ENCODE measurements at places on chromosomes 7 and 10. TPM values are rescaled to one million over a fixed set of nuclear protein-coding genes. Genes with fewer than 3 reads are reported as not detected.

The DYDC2 gene
- total RNA-seq: not detected

The CYP2C19 gene
- total RNA-seq: not detected

The MCM10 gene
- not detected for total RNA-seq

The SYT15B gene
- 2.5 TPM for total RNA-seq

The UTF1 gene
- total RNA-seq: not detected

The NPSR1 gene
- not detected for total RNA-seq

The TMEM270 gene
- not detected for total RNA-seq

The C7orf57 gene
- total RNA-seq: not detected

The LRRC72 gene
- total RNA-seq: not detected

The NEBL gene
- total RNA-seq: 2.1 TPM

The DEPP1 gene
- 294 TPM for total RNA-seq

The NYAP1 gene
- total RNA-seq: 1.3 TPM

The TUBAL3 gene
- not detected for total RNA-seq

The WEE2 gene
- not detected for total RNA-seq

The TCAF2 gene
- total RNA-seq: 2.9 TPM

The DKK1 gene
- 2.8 TPM for total RNA-seq

The ATP6V1F gene
- 96.7 TPM for total RNA-seq

The VWA2 gene
- total RNA-seq: not detected

The ASZ1 gene
- total RNA-seq: not detected

The MEOX2 gene
- total RNA-seq: 9.7 TPM

The C1GALT1 gene
- total RNA-seq: 19.8 TPM

The IRF5 gene
- 6.6 TPM for total RNA-seq

The CYP3A5 gene
- total RNA-seq: 4.6 TPM

The PIP gene
- not detected for total RNA-seq

The MMP21 gene
- total RNA-seq: not detected

The OR2A1 gene
- 0.14 TPM for total RNA-seq

The CABCOCO1 gene
- total RNA-seq: 1.7 TPM

The CAV1 gene
- total RNA-seq: 328 TPM

The STOX1 gene
- 2.9 TPM for total RNA-seq

The NEUROD6 gene
- total RNA-seq: not detected

The IGF2BP3 gene
- 1.6 TPM for total RNA-seq

All from sigmoid colon (tissue), 7 donors.